Activated CD4-positive, alpha-beta T cell treated with anti-CD3 and anti-CD28 coated beads, Interleukin-2, Interleukin-6, amounts not matched to agents 100 ng/mL and 50 ng/mL, durations not matched to agents 16 hours and 8 hours (primary cell): ENCODE measurements at places on chromosomes 3 and 15.
A peak's percentile ranks its signal among the peaks of the same experiment; 100 is the strongest.

GRCh38 chr15:71678191-71678590 lies 132.2 kb upstream of the NR2E3 start:
- DNase-seq = no peak

GRCh38 chr3:136038668-136039067 lies 73.1 kb downstream of the PPP2R3A start:
- no peak for DNase-seq

GRCh38 chr3:190436331-190436730 lies 13.4 kb downstream of the TMEM207 start:
- no peak for DNase-seq

GRCh38 chr3:15955968-15956367 lies 158.2 kb upstream of the ANKRD28 start:
- DNase-seq = no peak

- no peak for DNase-seq
Measured at GRCh38 chr3:162984746-162985145, 1488.1 kb downstream of the OTOL1 start.

DNA sequence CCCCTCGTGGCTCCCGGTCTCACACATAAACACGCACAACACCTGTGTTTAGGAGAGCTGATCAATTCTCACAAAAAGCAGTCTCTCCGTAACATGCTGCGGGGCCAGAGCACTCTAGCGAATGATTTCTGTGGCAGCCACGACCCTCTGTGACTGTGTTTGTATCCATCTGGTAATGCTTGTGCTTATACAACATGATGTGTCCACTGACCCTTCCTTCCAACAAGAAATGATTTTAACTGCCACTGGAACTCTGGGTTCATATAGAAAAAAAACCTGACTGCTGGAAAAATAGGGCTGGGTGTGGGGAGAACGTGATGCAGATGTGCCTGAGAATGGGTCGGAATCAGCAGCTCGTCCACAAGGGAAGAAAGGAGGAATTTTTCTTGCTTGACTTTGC lies 410.2 kb downstream of the GAP43 start:
- DNase-seq = no peak

DNA sequence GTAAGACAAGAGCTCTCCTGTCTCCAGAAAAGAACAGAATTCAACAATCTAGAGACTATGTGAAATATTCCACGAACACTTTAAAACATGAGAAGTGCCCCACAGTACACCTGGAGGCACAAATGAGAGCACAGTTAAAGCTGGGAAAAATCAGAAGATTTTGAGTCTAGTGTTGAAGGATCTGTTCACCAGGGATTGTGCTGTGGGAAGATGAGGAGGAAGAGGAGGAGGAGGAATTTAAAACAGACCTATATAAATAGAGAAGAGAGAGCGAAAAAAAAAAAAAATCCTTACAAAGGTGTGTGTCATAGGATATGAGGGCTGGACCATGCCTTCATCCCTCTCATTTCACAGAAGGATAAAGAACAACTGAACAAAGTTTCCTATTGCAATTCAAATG lies 361.0 kb upstream of the SEMA6D start:
- DNase-seq = no peak

- no peak for DNase-seq
Measured at GRCh38 chr15:26103002-26103404, 239.9 kb upstream of the ATP10A start.

DNA sequence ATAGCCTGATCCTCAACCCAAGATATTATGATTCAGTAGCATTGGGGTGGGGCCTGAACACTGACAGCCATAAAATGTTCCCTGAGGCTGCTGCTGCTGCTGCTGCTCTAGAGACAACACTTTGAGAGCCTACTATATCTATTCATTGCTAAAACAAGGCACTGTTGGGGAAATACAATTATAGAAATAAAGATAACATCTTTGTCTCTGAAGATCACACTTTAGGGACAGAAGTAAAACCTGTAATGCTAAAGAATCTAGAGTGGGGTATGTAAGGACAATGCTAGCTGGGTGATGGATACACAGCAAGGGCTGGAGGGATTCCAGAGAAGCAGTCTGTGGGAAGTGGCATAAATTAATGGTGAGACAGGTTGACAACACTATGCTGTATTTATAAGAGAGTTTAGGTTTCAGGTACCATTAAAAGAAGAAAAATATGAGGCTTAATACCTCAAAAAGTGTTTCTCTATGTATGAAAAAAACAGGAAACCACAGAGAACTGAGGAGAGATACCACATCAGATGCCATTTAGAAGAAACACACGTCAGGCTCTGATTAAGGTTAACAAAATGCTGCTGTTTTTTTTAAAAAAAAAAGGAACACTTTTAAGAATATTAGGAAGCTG lies 115.9 kb downstream of the CBLB start:
- peak; percentile 61 for DNase-seq

- DNase-seq = no peak
Measured at GRCh38 chr15:98715401-98715800, 67.1 kb downstream of the IGF1R start.

- no peak for DNase-seq
Measured at GRCh38 chr15:73308305-73308704, 60.5 kb downstream of the HCN4 start.

DNA sequence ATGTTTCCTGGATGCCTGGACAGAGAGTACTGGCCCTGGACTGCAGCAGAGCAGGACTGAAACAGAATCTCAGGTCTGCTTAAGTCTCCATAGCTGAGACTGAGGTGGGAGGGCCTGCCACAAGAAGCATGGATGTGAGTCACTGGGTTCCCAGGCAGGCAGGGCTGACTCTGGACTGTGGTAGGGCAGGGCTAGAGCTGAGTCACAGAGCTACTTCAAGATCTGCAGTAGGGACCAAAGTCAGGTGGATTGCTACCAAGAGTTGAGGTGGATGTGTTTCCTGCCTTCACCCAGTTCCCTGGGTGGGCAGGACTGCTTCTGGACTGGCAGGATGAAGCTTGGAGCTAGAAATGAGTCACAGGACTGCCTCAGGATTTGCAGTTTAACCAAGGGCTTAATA lies 282.9 kb downstream of the AGBL1 start:
- peak; percentile 1 for DNase-seq

DNA sequence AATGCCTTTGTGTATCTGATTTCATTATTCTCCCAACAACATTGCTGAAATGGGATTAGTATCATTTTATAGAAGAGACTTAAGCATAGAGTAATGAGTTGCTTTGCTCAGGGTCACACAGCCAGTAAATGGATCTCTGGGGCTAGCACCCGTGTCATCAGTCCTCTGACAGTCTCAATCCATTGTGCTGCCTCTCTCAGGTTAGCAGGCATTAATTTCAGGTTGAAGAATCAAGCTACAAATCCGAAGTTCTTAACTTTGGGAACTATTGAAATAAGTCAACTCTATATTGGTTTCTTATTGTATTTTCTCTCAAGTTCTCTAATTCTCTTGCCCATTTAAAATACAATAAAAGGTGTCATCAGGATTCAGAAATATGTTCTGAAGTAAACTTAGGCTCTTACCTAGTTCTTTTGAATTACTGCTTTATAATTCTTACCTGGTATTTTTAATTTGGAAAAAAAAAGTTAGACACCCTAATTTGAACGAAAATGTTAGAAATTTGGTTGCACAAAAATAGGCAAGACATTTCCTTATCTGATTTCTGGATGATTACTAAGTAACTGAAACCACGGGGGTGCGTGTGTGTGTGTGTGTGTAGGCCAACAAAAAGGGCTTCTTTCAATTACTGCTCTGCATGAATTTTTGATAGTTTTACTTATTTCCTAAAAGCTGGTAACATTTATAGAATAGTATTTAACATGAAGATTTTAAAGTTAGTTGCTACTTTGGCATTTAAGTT lies 189.8 kb downstream of the MBNL1 start:
- DNase-seq = no peak

GRCh38 chr3:13045904-13046568 lies 27.2 kb downstream of the IQSEC1 start:
- peak; percentile 4 for DNase-seq

GRCh38 chr3:34323517-34323916 lies 525.1 kb downstream of the PDCD6IP start:
- DNase-seq = no peak

DNA sequence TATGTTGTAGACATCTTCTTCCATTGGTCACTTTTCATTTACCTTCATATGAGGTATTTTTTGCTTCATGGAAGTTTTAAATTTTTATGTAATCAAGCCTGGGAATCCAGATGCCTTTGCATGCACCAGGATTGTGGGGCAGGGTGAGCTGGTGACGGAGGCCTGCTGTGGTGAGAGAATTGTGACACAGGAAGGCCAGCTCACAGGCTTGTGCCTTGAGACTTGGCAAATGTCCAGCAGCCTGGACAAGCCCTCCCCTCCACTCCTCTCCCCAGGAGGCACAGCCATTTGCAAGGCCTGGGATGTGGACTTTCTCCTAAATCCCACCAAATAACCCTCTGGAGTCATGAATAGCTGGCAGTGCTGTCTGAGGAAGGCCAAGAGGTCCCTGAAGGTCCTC lies 67.4 kb downstream of the RHCG start:
- DNase-seq = no peak

- no peak for DNase-seq
Measured at GRCh38 chr3:33003308-33003707, 51.9 kb downstream of the CCR4 start.

DNA sequence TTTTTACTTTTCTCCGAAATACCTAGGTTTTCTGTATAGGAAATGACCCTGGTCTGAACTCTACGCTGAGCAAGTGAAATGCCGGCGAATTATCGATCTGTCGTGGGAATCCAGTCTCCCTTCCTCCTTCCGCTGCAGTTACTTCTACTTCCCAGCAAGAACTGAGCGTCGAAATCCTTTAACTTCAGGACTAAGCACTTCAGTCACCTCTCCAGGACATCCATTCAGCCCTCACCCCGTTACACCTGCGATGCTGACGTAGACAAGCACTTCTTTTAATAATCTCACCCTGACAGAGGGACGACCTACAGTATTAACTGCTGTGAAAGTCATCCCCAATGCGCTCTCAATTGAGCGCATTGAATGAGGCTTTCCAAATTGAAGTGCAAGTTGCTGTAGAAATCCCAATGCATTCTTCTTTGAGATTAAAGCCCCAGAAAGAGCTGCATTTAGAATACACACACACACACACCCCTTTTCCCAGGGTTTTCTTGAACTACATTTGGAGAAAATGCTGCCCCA lies 1.3 kb downstream of the TOP2B start:
- DNase-seq = no peak

DNA sequence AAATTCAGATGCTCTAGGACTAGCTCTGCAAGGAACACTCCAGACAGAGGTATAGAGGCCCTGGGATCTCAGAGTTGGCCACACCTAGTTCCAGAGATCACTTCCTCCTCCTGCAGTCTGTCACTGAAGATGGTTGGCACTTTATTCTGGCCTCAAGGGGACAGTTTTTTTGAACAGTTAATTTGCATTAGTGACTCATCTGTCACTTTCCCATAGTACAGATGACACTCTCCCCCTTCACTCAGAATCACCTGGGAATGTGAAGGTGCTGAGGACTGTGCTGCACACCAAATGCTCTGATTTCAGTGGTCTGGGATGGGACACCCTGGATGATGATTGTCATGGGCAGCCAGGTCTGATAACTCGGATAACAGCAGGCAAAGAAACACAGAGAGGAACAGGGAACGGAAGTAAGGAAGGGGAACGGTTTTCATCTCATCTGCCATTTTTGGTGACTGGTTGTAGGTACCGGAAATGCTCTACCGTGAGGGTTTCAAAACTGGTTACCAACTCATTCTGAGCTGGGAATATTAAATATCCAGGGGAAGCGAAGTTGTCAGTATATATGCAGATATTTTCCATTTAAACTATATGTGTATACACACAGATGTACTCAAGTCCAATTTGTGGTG lies 232.5 kb upstream of the ST8SIA2 start:
- peak; percentile 7 for DNase-seq

DNA sequence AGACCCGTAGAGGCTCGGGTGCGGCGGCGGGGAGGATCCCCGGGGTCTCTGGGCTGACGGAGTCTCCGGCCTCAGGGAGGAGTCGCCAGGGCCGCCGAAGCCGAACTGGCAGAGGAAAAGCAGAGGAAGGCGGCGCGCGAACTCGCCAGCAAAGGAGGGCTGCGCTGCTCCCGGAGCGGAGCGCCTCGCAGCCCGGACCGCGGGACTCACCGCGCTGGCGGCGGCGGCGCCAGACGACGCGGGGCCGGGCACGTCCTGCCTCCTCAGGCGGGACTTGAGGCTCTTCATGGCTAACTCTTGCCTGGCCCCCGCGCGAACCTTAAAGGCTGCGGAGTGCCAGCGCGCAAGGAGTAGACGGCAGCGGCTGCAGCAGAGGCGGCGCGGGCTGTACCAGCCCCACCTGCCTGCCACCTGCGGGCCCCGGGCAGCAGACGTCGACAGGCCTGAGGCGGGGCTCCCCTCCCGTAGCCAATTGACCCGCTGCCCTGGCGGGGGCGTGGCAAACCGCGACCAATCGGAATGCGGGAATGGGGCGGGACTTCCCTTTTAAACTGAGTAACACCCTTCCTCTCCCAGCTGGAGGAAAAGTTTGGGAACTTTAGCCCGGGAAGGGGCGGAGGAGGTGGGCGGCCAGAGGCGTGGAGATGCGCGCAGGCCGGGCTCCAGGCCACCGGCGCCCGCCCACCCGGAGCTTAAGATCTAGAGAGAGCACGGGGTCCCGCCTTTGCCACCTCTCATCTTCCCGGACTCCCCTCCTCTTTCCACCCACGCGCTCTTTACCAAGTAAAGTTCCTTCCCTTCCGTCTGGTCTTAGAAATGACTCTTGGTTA lies at the start of gene UACA:
Gene UACA (minus strand): TSS at position 439 of the 830 bp plus-strand sequence. CDS start 151 bp downstream, at position 288.
- DNase-seq = peak; percentile 88

- DNase-seq = no peak
Measured at GRCh38 chr3:63872135-63872924, 8.7 kb downstream of the ATXN7 start.

DNA sequence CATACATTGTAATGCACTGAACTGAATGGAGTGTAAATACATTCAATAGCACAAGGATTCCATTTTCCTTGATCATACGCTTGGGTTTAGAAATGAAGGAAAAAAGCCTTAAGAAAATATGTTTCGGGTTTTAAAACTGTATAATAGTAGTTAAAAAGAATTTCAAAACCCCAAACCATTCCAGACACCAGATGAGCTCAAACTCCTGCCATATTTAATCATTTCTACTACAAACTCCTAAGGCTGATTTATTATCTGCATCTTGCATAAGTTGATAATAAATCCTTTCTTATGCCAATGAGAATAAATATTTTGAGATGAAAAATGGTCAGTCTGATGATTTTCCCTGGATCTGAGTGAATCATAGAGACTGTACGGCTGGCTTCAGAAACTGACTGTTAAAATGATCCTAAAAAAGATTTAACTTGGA lies 51.0 kb downstream of the NR1D2 start:
- no peak for DNase-seq
